ENCODE measurements at places on chromosomes 3 and 15. TPM values are rescaled to one million over a fixed set of nuclear protein-coding genes. Genes with fewer than 3 reads are reported as not detected.

DNA sequence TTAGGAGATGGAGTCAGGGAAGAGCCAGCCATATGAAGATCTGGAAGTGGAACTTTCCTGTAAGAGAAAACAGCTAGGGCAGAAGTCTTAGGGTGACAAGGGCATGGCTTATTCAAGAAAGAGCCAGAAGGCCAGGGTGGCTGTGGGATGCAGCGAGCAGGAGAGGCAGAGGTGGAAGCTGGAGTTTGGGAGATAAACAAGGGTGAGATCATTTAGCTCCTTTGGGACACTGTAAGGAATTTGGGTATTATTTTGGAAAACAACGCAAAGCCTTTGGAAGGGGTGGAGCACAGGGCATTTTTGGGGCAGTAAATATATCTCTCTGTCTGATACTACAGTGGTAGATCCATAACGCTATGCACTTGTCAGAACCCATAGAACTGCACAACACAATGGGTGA is 5.0 kb upstream of the IL16 start:
- DNase-seq, result no peak

Gene CCR3
- total RNA-seq, result not detected

DNA sequence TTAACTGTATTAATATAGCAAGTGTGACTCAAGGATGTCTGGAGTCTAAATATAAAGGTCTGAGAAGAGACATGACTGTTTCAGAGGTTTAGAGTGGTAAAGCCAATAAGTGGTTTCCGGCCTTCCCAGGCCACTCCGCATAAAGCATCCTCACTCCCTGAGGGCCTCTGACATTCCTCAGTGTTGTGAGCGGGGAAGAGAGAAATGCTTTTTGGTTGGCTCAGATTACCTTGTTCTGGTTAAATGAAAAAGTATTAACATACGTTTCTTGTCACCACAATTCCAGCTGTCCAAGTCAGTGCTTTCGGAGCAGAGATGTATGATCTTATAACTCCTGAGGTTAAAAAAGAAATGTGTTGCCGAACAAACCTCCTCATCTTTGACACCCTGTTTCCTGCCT is 103.8 kb downstream of the RBMS3 start:
- no peak for DNase-seq

GRCh38 chr15:57031605-57032004 is 113.2 kb downstream of the TCF12 start:
- no peak for DNase-seq

GRCh38 chr3:55691141-55691540 is 204.0 kb upstream of the WNT5A start:
- DNase-seq, result no peak

Gene NR1D2
- total RNA-seq, result 44.5 TPM

DNA sequence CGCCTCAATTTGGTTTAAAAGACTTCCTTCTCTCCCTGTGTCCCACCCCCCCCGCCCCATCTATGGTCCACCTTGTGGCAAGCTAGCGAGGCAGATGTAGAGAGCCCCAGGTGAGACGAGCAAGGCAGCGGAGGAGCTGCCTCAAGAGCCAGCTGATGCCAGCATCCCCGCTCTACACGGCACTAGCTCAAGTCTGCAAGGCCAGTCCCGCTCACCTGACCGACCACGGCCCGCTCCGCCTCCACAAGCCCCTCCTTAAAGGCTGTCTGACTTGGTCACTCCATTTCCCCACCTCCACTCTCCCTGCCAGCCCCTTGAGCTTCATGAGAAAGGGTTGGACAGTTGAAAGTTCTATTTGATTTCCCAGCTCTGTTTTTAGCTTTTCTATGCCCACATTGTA is 56.2 kb upstream of the IGF1R start:
- no peak for DNase-seq

DNA sequence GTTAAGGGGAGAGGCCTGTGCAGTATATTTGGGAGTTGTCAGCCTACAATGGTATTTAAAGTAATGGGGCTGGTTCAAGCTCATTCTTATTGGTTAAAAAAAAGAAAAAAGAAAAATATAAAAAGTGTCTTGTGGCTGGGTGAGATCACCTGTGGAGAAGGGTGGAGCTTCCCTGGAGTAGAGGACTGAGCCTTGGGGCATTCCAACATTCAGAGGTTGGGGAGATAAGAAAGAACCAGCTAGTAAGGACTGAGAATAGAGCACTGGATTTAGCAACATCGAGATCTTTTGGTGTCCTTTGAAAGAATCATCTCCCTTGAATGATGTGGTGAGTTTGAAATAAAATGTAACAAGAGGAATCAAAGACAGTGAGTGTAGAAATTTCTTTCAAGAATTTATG is 5.2 kb downstream of the SLC49A4 start:
- DNase-seq, result no peak

- no peak for DNase-seq
These were observed 71.5 kb upstream of the BFSP2 start for GRCh38 chr3:133328373-133328772.

Measured in Right ventricle myocardium inferior (tissue), 1 donor.